ENCODE measurements at places on chromosomes 5 and 9.

DNA sequence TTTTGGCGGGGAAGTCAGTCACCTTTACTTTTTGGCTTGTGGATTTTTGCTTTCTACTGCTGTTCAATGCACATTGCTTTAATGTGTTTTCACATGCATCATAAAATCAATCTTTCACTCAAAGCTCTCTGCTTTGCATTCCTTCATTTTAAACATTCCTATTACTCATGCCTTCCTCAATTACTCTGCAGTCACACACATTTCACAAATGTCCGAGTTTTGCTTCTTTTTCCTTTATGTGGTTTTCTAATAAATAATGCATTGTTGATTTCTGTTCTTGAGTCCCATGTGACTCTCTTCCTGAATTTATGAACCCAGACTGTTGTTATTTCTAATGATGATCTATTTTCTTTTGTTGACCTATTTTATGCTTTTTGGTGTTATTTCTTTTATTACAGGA, 82.3 kb upstream of the EPB41L4B start:
- no peak for DNase-seq

DNA sequence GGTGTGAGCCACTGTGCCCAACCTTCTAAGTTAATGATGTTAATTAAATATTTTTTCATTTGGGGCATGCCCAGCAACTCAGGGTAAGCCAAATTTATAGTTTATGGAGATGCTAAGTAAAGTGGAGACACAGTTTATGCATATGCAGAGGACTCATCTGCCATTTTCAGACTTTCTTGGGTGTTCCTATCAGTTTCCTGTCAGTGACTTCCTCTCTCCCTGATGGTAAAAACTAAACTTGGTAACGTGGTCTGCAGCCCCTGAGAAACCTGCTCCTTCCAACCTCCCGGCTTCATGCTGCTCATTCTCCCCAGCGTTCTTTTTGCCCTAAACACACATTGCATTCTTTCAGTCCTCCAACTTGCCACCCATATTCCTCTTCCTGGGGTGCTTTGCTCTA, 48.4 kb upstream of the TUT7 start:
- DNase-seq = no peak

DNA sequence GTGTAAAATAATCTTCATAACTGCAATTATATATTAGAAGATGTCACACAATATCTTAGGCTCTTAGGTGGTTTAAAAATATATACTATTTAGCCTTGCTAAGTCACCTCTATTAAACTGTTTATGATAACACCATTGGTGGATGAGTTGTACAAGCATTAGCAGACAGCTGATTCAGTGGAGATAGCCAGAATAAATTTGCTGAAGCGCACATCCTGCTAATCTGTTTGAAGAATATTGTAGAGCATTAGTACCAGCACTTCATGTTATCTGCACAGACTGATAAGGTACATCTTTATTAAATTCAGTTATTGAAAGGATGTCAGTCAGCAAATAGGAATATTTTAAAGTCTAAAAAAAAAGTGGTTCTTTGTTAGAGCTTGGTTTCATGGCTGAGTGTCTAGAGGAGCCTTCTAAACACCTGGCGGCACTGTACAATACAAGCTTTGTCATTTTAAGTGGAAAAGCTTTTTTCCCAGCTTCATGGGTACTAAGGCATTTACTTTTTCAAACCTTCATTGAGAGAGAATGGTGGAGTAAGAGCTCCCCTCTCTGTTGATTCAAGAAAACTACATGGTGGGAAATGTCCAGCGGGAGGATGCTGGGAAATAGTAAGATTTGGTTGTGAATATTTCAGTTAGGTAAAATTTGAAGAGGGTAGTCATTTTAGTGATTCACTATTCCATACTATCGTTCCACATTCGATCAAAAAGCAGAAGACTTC, 275.1 kb downstream of the SLF1 start:
- no peak for DNase-seq

- DNase-seq = no peak
Observed at GRCh38 chr5:148984345-148984744, 78.5 kb downstream of the SH3TC2 start.

DNA sequence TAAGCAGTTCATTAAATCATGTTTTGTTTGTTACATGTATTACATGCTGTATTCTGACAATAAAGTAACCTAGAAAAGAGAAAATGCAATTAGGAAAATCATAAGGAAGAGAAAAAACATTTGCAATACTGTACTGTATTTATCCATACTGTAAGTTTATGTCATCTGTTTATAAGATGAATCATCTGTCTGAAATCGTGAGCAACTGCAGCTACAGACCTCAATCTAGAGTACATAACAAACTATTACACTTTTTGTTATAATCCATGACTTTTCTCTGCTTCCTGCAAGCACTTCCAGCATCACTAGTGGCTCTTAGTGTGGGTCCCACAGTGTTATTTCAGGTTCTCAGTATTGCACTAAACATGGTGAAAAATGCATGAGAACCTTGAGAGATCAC, 144.4 kb upstream of the NR4A3 start:
- DNase-seq = no peak

DNA sequence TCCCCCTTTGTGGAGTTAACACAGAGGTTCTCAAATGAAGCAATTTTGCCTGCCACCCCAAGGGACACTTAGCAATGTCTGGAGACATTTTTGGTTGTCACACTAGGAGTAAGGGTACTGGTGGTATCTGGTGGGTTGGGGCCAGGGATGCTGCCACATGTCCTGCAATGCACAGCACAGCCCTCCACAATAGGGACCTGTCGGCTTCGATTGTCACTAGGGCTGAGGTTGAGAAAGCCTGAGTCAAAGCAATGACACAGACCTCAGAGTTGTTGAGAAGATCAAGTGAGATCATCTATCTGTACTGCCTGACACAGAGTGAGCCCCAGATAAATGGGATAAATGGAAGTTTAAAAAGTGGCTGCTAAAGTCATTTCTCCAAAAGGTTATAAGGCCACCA, 249.2 kb upstream of the KLF4 start:
- no peak for DNase-seq

DNA sequence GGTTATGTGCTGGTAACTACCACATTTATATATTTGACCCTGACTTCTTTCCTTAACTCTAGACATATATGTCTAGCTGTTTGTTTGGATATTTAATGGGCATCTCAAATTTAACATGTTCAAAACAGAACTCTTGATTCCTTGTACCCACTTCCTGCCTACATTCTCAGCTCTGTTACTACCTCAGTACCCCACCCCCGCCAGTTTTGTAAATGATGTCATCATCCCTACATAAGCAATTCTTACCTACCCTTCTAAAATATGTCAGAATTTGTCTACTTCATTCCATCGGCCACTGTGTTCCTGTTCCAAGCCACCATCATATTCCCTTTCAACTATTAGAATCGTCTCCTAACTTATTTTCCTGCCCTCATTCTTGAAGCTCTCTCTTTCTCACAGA, 4.8 kb downstream of the RAD50 start:
- no peak for DNase-seq

- DNase-seq = no peak
Observed at GRCh38 chr5:14505310-14506139, 76.1 kb upstream of the OTULINL start.

GRCh38 chr5:12672141-12672540, 767.9 kb upstream of the CTNND2 start:
- DNase-seq = no peak

DNA sequence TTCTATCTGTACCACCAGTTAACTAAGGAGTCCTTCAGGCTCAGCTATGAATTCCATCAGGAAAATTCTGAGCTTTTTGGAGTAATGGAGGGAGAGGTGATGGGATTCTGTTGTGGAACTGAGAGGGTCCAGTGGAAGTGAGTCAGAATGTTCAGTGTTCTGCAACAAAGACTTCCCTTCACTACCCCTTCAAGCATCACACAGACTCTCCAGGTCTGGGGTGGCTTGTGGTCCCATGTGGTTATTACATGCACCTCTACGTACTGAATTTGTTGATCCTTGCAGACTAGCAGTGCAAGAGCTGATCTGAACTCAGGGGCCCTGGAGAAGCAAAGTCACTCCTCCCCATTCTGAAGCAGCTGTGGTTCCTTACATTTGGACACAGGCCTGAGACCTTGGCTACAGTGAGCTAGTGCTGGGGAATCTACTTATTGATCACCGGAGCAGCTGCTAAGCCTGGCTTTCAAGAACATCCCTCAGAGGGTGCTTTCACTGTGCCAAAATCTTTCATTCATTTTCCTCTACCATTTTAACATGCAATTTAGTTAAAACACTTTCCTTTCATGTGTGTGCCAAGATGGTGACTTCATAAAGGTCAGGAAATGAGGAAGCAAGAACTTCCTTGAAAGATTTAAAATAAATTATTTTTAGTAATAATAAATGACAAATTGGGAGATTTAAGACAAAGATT, 75.0 kb upstream of the TNC start:
- DNase-seq = no peak

DNA sequence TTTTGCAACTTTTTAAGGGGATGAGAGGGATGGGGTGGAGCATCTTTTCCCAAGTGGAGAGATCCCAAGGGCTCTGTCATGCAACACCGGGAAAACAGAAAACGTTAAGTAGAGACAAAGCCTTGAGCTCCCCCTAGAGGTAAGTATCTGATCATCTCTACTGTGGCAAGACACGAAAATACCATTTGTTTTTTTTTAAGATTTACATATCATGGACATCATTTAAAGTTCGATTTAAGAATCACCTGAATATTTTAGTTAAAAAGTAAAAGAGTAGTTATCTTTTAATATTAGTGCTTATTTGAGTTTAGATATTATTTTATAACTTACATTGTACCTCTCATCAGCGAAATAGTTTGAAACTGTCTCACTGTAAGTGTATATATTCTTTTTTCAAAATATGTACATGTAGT, 200.4 kb downstream of the LRRC70 start:
- no peak for DNase-seq

GRCh38 chr9:91847581-91848091, 102.4 kb downstream of the ROR2 start:
- DNase-seq = no peak

- DNase-seq = no peak
Observed at GRCh38 chr5:17077440-17078233, 139.8 kb upstream of the BASP1 start.

- DNase-seq = no peak
Observed at GRCh38 chr9:28050046-28050445, 476.8 kb upstream of the C9orf72 start.

GRCh38 chr5:80064124-80064523, 29.0 kb downstream of the THBS4 start:
- no peak for DNase-seq

GRCh38 chr9:129489838-129490582, 130.9 kb downstream of the C9orf50 start:
- DNase-seq = peak; percentile 53

DNA sequence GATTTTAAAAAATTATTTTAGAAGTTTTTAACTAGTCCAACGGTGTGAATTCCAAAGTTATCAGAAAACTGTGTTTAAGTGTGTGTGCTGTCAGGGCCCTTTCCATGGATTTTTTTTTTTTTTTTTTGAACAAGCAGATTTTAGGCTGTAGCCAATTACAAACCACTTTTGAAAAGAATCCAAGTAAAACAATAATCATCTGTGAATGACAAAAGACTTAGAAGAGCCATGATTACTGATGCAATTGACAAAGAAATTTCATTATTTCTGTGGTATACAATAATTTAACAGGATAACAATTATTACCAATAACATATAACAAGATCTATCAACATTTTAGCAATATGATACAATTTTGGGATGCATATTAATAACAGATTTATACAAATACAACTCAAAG, 16.2 kb upstream of the PAIP1 start:
- no peak for DNase-seq

DNA sequence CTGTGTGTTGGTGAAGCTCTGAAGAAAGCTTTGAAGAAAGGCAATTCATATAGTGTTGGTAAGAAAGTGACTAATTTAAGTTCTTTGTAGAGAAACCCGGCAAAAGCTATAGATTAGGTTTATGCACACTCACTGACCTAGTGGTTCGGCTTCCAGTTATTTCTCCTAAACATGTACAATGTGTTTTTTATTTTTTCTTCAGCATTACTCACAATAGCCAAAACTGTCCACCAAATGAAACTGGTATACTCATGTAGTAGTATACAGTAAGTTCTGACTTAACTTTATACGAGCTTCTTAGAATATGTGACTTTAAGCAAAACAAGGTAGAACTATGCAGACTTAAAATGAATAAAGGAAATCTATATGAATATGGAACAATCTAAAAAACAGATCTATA, 44.8 kb downstream of the PJA2 start:
- DNase-seq = no peak

DNA sequence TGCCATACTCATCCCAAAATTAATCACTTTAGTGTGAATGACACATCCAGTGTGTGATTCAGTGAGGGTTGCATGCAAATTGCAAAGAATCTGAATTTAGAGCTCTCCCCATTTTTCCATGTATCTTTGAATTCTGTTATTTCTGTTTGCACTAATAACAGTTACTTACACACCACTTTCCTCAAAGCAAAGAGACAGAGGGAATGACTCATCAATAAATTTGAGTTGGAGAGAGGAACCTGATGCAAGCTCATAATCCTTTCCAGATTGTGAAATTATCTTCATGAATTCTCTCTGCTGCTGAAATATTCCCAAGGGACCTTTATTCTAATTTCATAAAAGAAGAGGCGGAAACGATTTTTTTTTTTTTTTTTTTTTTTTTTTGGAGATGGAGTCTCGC, 204.8 kb downstream of the CDH9 start:
- no peak for DNase-seq

DNA sequence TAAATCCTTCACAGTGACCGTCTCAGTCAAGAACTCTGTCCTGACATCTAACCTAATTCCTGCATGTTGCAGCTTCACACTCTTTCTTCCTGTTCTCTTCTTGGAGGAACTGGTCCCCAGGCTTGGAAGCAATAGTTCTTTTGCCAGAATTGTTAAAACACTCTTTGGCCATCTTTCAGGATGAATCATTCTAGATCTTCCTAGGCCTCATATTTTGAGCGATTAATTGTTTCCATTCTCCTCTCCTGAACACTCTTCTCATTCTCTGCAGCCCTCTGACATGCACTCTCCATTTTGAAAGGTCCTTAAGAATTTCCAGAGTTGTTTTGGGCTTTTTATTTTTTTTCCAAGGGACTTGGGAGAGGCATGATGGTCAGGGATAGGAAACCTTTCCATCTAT, 85.8 kb downstream of the FAM114A2 start:
- DNase-seq = no peak

DNA sequence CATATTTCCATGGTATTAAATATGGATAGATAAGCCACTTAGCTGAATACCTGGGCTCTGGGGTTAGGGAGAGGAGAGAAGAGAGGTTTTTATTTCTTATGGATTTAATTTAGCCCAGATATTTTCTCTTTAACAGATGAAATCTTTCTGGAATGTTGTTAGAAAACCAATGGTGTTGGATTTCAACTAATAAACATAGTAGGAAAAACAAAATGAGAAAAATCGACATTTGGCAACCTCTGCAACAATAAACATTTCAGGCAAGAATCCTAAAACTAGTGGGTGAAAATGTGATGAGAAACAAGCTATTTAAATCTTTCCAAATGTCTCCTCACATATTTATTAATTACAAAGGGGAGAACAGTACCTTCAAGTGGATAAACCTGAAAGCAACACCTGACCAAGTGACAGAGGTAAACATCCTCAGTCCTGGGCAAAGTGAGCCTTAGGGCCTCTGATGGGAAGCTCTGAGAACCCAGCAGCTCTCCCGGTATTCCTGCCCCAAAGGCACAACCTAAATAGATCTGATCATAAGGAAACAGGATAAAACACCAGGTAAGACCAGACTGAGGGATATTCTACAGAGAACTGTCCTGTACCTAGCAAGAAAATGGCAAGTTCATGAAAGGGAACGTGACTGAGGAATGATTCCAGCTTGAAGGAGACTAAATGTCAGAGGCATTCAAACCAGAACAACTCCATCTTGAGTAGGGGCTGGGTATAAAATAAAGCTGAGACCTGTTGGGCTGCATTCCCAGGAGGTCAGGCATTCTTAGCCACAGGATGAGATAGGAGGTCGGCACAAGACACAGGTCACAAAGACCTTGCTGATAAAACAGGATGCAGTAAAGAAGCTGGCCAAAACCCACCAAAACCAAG, 163.7 kb downstream of the ESM1 start:
- DNase-seq = no peak
